ENCODE measurements at places on chromosomes 7 and 10.

DNA sequence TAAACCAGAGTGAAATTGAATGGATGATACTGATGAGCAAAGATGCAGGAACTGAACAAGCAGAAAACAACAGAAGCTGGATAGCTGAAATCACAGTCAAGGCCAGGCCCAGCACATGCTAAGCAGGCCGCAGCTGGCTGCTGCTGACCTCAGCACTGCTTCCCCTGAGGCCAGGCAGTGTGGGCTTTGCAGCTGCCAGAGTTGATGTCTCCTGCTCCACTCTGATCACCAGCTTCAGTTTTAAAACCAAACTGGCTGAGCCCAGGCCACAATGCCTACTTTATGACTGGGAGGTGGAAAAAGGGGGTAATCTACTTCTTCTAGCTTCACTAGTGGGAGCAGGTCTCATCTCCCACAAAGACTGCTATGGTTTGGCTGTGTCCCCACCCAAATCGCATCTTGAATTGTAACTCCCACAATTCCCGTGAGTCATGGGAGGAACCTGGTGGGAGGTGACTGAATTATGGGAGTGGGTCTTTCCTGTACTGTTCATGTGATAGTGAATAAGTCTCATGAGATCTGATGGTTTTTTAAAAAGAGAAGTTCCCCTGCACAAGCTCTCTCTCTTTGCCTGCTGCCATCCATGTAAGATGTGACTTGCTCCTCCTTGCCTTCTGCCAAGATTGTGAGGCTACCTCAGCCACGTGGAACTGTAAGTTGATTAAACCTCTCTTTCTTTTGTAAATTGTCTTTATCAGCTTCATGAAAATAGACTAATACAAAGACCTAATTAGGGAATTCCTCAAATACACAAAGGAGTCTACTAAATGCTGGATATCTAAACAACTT is 136.4 kb upstream of the ITGB1 start:
- no peak for DNase-seq

- no peak for DNase-seq
Measured at GRCh38 chr7:92684274-92684673, 94.1 kb upstream of the FAM133B start.

DNA sequence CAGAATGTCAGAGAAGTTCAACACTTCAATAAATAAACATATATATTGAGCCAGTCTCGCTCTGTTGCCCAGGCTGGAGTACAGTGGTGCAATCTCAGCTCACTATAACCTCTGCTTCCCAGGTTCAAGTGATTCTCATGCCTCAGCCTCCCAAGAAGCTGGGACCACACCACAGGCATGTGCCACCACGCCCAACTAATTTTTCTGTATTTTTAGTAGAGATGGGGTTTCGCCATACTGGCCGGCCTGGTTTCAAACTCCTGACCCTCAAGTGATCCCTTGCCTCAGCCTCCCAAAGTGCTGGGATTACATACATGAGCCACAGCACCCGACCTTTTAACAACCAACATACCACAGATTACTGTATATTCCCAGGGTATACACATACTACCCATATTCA is 134.2 kb downstream of the JMJD1C start:
- DNase-seq: no peak

DNA sequence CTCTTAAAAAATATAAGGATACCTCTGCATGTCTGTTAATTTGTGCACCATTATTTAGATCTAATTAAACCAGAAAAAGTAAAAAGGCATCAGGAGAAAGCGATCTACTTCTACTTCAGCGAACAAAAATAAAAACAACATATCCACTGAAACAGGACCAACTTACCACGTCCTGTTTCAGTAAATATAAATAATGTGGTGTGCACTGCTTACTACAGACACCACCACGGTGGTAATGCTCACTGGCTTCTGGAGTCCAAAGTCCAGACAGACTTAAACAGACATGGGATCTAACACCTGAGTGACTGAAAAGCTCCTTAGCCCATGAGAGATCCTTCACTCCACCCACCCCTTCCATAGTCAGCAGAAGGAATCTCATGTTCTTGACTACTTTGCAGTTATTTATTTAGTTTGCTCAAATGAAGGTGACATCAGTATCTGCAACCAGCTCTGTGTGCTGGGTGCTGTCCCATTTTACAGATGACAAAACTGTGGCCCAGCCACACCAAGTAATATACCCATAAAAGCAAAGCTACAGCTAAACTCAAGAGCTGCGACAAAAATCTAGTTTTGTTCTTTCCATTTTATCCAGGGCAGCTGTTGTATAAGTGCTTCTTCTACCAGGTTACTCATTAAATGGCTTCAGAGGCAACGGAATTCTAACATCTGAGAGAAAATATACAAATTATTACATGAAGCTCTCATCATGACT is 62.1 kb upstream of the NCAPG2 start:
- no peak for DNase-seq

- no peak for DNase-seq
Measured at GRCh38 chr7:113188396-113188795, 70.0 kb upstream of the SMIM30 start.

GRCh38 chr7:90708841-90709317 is 112.8 kb downstream of the CDK14 start:
- DNase-seq: peak; percentile 1

DNA sequence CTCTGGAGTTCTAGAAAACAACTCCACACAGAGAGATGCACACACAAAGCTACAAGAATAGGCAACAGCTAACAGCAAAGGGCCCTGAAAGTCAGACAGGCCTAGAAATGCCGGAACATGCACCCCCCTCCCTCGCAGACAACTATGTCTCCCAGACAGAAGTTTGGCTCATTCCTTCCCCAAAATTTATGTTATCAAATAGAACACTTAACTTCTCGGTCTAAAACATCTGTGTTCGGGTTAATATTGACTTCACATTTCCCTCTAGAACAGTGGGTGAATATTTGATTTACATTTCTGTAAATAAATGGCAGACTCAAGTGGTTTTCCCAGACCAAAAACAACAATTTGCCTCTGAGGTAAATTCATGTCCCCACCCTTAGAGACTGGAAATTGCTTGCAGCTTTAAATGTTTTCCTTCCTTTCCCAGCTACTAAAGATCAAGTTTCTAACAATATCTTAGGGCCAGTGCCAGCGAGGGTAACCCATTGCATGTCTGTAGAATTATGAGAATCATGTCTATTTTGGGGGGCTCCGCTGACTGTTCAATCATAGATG is 92.5 kb upstream of the INHBA start:
- DNase-seq: no peak

DNA sequence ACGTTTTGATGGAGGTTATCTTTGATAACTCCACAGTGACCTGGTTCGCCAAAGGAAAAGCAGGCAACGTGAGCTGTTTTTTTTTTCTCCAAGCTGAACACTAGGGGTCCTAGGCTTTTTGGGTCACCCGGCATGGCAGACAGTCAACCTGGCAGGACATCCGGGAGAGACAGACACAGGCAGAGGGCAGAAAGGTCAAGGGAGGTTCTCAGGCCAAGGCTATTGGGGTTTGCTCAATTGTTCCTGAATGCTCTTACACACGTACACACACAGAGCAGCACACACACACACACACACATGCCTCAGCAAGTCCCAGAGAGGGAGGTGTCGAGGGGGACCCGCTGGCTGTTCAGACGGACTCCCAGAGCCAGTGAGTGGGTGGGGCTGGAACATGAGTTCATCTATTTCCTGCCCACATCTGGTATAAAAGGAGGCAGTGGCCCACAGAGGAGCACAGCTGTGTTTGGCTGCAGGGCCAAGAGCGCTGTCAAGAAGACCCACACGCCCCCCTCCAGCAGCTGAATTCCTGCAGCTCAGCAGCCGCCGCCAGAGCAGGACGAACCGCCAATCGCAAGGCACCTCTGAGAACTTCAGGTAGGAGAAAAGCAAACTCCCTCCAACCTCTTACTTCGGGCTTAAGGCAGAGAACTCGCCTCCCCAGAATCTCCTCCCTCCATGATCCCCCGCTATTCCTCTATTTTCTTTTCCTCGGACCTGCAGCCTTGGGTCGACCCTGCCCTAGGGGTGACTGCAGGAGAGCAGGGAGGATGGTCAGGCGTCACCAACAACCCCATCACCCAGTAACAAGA is at the start of gene SERPINE1:
TSS of gene SERPINE1 (plus strand) at position 454 of the 809 bp plus-strand sequence. CDS start 1,290 bp downstream, outside the sequence.
- DNase-seq: peak; percentile 58

DNA sequence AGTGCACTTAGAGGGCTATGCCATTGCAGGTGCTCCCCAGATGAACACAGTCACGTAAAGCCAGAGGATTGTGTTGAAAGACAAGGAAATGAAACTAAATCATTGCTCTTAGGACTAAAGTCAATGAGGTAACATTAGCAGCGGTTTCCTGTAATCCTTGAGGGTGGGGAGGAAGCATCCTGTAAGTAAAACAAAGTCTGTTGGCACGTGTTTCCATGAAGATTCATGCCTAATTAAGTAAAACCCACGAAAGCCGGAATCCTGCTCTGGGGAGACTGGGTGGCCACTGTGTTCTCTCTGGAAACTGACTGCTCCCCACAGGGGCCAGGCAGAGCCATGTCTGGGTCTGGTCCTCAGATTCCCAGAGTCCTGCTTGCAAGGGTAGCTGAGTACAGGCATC is 18.3 kb downstream of the STEAP1B start:
- DNase-seq: peak; percentile 10
